Activated CD4-positive, alpha-beta T cell treated with anti-CD3 and anti-CD28 coated beads, Interleukin-2, Interleukin-4, amounts not matched to agents 100 ng/mL and 50 ng/mL, durations not matched to agents 16 hours and 8 hours (primary cell): ENCODE measurements at places on chromosomes 3 and 15.

GRCh38 chr3:191329654-191330529, at the start of gene UTS2B:
Gene UTS2B (minus strand): TSS chr3:191330526. CDS start chr3:191282189, 48,337 bp downstream.
- DNase-seq = no peak

- no peak for DNase-seq
These were observed 12.5 kb downstream of the SPINK8 start for GRCh38 chr3:48320996-48321395.

GRCh38 chr3:47635536-47635935, 56.9 kb upstream of the CSPG5 start:
- no peak for DNase-seq

DNA sequence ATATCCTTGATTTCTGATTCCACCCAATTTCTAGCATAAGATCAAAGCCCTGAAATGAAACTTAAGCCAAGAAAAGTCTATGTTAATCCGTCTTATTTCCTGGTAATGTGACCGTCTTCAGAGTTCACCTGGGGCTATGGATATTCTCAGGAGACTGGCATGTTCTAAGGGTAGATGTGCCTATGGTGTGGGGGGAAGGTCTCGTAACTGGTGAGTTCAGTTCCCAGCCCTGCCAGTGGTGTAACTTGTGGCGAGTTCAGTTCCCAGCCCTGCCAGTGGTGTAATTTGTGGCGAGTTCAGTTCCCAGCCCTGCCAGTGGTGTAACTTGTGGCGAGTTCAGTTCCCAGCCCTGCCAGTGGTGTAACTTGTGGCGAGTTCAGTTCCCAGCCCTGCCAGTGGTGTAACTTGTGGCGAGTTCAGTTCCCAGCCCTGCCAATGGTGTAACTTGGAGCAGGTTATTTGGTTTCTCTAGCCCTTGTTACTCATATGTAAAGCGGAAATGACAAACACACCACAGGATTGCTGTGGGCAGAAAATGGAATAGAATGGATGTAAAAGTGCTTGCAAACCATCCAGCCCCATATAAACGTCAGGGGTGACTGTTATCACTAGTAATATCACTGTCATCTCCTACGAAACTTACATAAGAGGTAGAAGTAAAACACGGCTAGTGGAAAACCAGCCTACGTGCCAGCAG, 30.4 kb downstream of the SLC51A start:
- DNase-seq = peak; percentile 52

- DNase-seq = peak; percentile 92
These were observed at the start of gene CD96 for GRCh38 chr3:111541911-111542483. Gene CD96 (plus strand): TSS chr3:111542197. CDS start chr3:111542249, 52 bp downstream.

- no peak for DNase-seq
These were observed 174.1 kb downstream of the KLHL25 start for GRCh38 chr15:85620690-85621049.

DNA sequence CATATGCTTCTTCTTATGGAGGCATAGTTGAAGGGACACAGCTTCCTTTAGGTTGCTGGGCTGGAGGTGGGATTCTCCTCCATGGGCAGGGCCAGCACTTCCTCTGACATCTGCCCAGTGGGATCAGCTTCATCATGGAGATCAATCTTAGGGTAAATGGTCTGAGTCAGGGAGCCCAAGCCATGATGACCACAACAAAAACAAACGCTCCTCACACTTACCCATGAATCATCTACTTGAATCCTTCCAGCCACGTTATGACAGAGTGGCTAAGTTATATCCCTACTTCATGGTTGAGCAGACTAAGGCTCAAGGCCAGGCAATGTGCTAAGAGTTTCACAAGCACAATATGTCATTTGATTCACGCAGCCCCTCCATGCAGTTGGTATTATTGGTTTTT, 87.2 kb upstream of the NMNAT3 start:
- DNase-seq = no peak

- DNase-seq = peak; percentile 35
These were observed 3.3 kb downstream of the VPS8 start for GRCh38 chr3:184815046-184815930.

DNA sequence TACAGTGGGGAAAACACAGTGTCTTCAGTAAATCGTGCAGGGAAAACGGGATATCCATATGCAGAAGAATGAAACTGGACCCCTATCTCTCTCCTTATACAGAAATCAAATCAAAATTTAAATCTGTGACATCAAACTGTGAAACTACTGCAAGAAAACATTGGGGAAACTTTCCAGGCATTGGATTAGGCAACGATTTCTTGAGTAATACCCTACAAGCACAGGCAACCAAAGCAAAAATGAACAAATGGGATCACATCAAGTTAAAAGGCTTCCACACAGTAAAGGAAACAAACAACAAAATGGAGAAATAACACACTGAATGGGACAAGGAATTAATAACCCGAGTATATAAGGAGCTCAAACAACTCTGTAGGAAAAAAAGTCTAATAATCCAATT, 165.3 kb downstream of the PLCL2 start:
- no peak for DNase-seq

DNA sequence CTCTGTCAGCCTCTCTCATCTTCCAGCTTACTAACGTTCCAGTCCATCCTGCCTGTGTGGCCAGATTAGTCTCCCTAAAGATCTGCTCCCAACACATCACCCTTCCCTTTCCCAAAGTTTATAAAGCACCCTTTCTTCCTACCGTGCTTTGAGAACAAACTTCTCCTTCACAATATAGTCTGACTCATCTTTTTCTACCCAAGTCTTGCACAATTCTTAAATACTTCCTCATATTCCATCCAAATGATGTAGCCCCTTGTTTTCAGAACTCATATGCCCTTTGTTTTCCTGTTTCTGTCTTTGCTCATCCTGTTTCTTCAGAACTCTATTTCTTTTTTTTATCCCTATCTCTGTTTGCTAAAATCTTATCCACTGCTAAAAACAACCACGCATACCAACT, 326.8 kb downstream of the MFSD1 start:
- no peak for DNase-seq

- no peak for DNase-seq
These were observed 163.6 kb upstream of the COL8A1 start for GRCh38 chr3:99474776-99475175.

DNA sequence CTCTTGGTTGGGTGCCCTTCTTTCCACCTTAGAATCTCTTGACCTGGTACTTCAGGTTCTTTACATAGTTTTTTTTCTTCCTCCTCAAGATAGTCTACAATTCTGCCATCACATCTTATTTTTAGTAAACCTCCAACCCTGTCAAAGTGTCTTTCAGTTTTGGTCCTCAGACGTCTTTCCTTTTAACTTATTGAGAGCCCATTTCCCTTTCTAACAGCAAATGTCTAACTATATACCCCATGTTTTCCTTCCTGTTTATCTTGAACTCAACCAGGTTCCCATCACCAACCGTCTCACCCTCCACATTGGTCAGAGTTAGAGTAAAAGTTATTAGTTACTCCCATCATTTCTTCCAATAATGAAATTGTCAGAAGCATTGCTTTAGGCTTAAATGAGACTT, 10.4 kb downstream of the KBTBD12 start:
- DNase-seq = no peak

GRCh38 chr15:101618851-101619614, 33.1 kb downstream of the TM2D3 start:
- no peak for DNase-seq

DNA sequence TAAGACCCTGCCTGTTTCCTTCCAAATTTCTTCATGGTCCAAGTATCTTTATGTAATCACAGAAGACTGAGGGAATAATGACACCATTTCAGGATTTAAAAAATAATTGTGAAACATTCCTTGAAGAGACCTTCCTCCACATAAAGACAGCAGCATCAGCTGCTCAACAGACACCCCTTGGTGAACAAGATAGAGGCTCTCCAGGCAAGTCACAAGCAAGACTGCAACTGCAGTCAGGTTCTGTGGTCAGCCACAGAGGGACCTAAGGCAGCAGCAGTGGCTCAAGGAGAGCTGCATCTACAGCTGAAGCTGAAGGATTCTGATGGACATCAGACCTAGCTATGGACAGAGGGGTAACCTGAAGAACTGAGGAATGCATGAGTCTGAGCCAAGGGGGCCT, 97.2 kb upstream of the C3orf80 start:
- no peak for DNase-seq

DNA sequence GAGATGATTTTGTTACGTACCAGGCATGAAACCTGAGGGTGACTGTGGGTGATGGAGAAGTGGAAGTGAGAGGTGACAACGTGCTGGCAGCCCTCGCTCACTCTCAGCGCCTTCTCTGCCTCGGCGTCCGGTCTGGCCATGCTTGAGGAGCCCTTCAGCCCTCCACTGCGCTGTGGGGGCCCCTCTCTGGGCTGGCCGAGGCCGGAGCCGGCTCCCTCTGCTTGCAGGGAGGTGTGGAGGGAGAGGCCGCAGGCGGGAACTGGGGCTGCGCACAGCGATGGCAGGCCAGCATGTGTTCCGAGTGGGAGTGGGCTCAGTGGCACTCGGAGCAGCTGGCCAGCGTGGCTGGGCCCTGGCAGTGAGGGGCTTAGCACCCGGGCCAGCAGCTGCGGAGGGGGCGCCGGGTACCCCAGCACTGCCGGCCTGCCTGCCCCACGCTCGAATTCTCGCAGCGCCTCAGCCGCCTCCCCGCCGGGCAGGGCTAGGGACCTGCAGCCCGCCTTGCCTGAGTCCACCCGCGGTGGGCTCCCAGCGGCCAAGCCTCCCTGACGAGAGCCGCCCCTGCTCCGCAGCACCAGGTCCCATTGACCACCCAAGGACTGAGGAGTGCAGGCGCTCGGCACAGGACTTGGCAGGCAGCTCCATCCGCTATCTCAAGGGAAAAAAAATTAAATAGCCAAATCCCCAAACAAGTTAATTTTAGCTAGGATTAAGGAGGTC, 29.7 kb upstream of the MYRIP start:
- DNase-seq = no peak

DNA sequence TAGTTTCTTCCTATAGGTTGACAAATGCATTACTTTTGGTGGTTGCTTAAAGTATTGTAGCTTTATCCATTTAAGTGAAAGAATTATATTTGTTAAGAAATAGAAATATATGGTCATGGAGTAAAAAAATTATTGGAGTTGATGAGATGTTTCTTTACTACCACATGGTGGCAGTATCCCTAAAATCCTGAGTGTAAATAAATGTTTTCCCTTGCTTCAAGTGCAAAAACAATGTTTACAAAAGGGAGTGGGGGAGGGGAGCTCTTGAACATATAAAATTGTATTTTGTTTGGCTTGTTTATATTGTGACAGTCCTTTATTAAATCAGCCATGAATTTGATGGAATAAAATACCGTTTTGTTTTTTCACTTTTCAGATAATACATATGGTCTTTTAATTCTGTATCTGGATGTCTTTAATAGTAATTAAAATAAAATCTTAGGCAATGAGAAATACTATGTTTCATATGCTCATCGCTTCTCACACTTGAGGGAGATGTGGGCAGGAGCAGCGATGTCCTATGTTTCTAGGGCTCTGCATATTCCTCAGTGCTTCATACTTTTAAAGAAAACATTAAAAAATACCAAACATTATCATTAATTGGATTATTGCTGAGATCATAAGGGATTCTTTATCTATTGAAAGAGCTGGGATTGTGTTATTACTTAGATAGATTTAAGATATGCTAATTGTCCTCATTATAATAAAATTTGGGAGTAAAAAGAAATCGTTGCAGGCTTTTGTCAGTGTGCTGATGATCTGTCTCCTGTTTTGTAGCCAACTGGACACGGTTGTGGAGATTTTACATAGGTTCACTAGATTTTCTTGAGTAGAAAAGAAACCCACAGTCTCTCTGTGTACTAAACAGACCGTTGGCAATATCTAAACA, 349.7 kb downstream of the TUSC7 start:
- no peak for DNase-seq

- no peak for DNase-seq
These were observed 17.0 kb upstream of the PROK2 start for GRCh38 chr3:71801986-71802385.

- peak; percentile 48 for DNase-seq
These were observed 126.8 kb upstream of the PFN2 start for GRCh38 chr3:150097588-150097890.

DNA sequence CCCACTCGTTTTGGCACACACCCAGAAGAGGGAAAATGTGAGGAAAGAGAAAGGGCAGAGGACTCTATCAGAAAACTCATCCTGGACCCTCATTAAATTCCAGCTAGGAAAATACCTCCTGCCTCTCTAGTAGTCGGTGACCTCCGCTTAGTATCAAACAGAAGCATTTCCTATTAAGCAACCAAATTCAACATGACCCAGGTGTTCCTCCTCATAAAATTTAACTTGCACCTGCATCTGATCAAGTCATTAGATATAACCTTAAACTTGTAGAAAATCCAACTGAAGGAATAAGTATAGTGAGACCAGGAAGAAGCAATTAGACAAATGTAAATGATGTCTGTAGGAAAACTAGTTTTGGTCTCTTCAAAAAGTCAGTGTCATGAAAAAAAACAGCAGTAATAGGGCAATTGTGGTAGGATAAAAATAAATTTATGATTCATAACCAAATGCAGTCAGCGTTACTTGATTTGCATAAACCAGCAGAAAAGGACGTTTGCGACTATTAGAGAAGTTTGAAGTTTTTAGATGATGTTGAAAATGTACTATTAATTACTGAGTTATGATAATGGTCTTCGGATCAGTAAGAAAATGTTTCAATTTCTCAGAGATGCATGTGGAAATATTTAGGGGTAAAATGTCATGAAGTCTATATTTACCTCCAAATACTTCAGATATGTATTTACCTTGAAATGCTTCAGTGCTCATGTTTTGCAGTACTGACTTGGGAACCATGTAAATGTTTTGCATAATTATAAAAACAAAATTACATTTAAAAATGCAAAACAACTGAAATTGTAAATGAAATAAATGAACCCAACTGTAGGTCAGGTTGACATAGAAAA, 44.6 kb downstream of the LDHAL6B start:
- no peak for DNase-seq

DNA sequence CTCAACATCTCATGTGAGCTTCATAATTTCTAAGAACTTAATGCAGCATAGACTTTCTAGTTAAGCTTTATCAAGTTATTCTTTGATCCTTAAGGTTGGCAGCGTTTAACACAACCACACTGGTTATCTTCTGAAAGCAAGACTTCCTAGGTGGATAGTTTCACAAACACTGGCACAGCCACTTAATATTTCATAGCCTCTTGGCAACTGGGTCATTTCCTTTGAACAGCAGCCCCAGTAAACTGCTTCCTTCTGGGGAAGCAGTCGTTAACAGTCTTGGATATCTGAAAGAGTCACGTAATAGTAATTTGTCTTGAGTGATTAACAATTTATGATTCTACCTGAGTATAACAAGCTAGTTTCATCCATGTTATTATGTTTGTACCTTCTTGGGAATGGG, 45.9 kb upstream of the ABHD10 start:
- DNase-seq = no peak

- DNase-seq = no peak
These were observed 190.7 kb downstream of the RORA start for GRCh38 chr15:61038387-61038786.

GRCh38 chr3:13857702-13858380, 22.0 kb downstream of the WNT7A start:
- DNase-seq = no peak

- no peak for DNase-seq
These were observed 194.5 kb upstream of the HES1 start for GRCh38 chr3:193941486-193941885.
